Esophagus muscularis mucosa (tissue), 4 donors: ENCODE measurements at places on chromosomes 7 and 10. TPM values are rescaled to one million over a fixed set of nuclear protein-coding genes. Genes with fewer than 3 reads are reported as not detected.
A peak's percentile ranks its signal among the peaks of the same experiment; 100 is the strongest.

CFAP69 gene
- total RNA-seq = 7.1 TPM

ASZ1 gene
- not detected for total RNA-seq

CPED1 gene
- total RNA-seq = 32.8 TPM

VGF gene
- 0.23 TPM for total RNA-seq

UTF1 gene
- not detected for total RNA-seq

RPEL1 gene
- total RNA-seq = not detected

ASAH2 gene
- total RNA-seq = 0.42 TPM

FAM13C gene
- total RNA-seq = 60.0 TPM

KLF14 gene
- total RNA-seq = 0.26 TPM

CLIP2 gene
- 25.5 TPM for total RNA-seq

TMEM229A gene
- total RNA-seq = not detected

ERCC6 gene
- 7.0 TPM for total RNA-seq

GRCh38 chr10:78784546-78784945 is 284.2 kb upstream of the ZMIZ1 start:
- no peaks in the 10 kb centered on the region for H3K27me3 ChIP-seq
- H3K4me3 ChIP-seq = no peak overlapping the region
- no peaks in the 10 kb centered on the region for H3K36me3 ChIP-seq
- peaks cover 7% of the 10 kb centered on the region for H3K4me1 ChIP-seq
- H3K27ac ChIP-seq = no peak overlapping the region

DNA sequence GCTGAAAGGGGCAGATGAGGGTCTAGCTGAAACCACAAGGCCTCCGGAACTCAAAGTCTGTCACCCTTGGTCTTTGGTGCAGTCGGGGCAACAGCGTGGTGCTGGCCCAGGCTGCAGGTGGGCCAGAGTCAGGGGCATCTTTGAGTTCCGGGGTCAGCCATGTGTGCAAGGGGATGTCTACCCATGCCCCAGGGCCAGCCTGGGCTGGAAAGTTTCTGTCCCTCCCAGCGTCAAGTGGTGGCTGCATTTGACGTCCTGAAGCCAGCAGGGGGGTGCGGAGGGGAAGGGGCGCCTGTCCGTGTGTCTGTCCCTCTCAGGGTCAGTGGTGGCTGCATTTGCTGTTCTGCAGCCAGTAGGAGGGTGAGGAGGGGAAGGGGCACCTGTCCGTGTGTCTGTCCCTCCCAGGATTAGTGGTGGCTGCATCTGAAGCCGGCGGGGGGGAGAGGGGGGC is 638 bp downstream of the BRAT1 start:
- DNase-seq = no peak
- H3K27me3 ChIP-seq = no peaks in the 10 kb centered on the region
- H3K36me3 ChIP-seq = peaks cover 3% of the 10 kb centered on the region
- peak overlapping the region; percentile 83 for H3K4me3 ChIP-seq
- peak overlapping the region; percentile 94 for H3K27ac ChIP-seq

- H3K36me3 ChIP-seq = no peaks in the 10 kb centered on the region
- H3K4me3 ChIP-seq = no peak overlapping the region
- no peaks in the 10 kb centered on the region for H3K27me3 ChIP-seq
- H3K4me1 ChIP-seq = peaks cover 8% of the 10 kb centered on the region
- no peak for DNase-seq
- no peak overlapping the region for H3K27ac ChIP-seq
Observed at GRCh38 chr7:137657476-137658189, 189.1 kb downstream of the DGKI start.

- no peak overlapping the region for H3K27ac ChIP-seq
- DNase-seq = no peak
- H3K4me3 ChIP-seq = no peak overlapping the region
Observed at GRCh38 chr10:6445671-6446316, 134.3 kb downstream of the PRKCQ start.

DNA sequence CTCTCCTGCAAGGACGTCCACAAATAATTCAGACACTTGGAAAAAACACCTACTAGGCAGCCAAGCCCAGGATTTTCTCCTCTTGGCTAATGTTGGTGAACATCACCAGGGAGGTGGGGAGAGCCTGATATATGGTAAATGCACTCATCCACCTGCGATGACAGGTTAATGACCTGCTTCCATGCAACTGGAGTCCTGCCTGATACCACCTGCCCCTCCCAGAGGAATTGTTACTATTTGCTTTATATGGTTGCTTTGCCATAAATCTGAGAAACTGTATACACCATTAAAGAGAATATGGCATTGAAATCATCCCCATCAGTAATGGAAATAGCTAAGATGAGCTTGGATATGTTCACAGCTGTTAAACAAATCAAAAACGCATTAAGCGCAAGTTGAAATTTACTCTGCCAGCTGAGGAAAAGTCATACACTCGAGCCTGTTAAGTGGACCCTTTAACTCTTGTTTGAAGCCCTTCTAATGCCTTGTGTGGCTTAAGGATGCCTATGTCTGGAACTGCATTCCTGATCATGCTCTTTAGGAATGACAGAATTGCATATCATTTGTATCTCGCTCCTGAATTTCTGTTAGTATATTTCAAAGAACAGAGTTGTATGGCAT is 208.3 kb downstream of the PRPF18 start:
- H3K27me3 ChIP-seq = no peaks in the 10 kb centered on the region
- peaks cover 17% of the 10 kb centered on the region for H3K4me1 ChIP-seq
- no peak overlapping the region for H3K27ac ChIP-seq
- no peak overlapping the region for H3K4me3 ChIP-seq

- DNase-seq = peak; percentile 24
- H3K27ac ChIP-seq = peak overlapping the region; percentile 8
- no peak overlapping the region for H3K4me3 ChIP-seq
- H3K36me3 ChIP-seq = no peaks in the 10 kb centered on the region
- H3K27me3 ChIP-seq = no peaks in the 10 kb centered on the region
Observed at GRCh38 chr10:91603931-91604331, 28.9 kb downstream of the PPP1R3C start.

DNA sequence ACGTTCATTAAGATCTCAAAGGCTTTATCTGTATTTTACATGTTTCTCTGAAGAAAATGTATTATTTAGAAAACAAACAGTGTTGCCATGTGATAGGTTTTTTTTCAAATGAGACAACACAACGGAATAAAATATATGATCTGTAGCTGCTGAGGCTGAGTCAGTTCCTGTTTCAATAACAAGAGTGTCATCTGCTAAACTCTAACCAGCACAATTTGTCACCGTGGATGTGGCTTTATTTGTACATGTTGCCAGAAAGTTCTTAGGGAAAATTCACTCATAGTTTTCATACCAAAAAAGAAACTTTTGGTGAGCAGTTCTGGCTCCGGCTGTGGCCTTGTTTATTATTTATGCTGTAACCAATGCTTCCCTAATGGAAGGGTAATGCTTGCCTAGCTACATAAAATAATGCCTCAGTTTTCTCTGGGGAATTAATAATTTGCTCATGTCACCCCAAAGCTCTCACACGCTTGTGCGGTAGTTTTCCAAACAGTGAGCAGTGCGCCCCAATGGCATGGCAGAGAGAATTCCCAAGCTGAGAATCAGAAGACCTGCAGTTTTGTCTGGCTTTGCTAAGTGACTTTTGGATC is 20.3 kb upstream of the KLF6 start:
- no peak overlapping the region for H3K4me3 ChIP-seq
- H3K36me3 ChIP-seq = no peaks in the 10 kb centered on the region
- peaks cover 49% of the 10 kb centered on the region for H3K4me1 ChIP-seq
- H3K27ac ChIP-seq = peak overlapping the region; percentile 83
- H3K27me3 ChIP-seq = no peaks in the 10 kb centered on the region
- peak; percentile 72 for DNase-seq

DNA sequence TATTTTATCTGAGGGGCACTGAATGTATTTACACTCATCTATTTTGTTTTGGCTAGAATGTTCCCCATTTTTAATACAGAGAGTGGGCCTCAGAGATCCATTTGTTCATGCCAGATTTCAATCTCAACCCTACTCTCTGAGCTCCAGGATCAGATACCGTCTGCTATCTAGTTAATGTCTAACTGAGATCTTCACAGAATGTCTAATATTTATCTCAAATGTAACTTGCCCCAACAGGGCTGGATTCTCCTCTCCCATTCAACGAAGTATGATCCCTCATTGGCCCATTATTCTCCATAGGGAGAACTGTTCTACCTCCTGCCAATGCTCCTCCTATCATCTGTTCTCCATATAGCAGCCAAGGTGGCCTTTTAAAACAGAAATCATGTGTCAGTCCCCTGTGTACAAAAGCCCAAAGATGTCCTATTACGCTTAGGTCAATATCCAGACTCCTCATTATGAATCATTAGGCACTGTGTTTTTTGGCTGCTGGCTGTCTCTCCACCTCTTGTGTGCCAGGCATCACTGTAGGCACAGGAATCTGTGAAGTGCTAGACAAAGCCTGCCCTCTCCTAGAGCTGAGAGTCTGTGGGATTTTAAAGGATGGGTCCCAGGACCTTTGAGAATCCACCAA is 169.3 kb upstream of the AGK start:
- no peak for DNase-seq
- H3K27me3 ChIP-seq = no peaks in the 10 kb centered on the region
- no peaks in the 10 kb centered on the region for H3K4me1 ChIP-seq

DNA sequence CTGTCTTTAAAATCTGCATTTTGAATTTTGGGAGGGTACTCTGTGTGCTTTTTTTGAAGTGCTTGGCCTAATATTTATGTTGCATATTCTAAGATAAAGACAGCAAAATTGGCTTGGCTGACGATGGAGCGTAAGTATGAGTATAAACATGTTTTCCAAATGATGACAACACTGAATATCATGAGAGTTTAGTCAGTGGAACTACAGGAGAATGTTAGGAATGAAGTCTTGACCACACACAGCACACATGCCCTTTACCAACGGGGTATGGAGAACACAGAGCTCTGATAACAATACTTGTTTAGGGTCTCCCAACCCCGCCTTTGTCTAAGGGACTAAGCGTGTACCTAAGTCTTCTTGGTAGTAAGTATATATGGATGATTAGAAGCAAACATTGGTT is 253.9 kb upstream of the FZD8 start:
- H3K36me3 ChIP-seq = no peaks in the 10 kb centered on the region

DNA sequence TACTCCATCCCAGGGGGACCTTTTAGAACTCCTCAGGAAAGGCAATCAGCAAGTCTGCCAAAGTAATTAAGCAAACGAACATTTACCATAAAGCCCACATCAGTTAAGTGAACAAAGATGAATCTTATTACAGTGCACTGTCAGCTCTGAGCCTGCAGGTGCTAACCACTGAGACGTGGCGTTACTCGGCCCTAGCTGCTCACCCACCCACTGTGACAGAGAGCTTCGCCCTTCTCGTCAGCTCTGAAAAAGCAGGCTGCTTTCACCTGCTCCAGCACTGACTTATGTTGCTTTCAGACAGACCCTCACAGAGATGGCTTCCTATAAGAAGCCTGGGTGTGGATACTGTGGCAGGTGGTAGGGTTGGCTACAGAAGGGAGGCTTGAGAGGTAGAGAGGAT is 57.7 kb upstream of the KCNIP2 start:
- H3K36me3 ChIP-seq = no peaks in the 10 kb centered on the region
- no peak for DNase-seq
- no peaks in the 10 kb centered on the region for H3K27me3 ChIP-seq
- no peak overlapping the region for H3K4me3 ChIP-seq
- peaks cover 10% of the 10 kb centered on the region for H3K4me1 ChIP-seq
- H3K27ac ChIP-seq = no peak overlapping the region

GRCh38 chr7:87628780-87629569 is 777 bp downstream of the RUNDC3B start:
- no peak for DNase-seq
- H3K27ac ChIP-seq = peak overlapping the region; percentile 45
- no peaks in the 10 kb centered on the region for H3K27me3 ChIP-seq
- peak overlapping the region; percentile 70 for H3K4me3 ChIP-seq
- H3K4me1 ChIP-seq = no peaks in the 10 kb centered on the region

DNA sequence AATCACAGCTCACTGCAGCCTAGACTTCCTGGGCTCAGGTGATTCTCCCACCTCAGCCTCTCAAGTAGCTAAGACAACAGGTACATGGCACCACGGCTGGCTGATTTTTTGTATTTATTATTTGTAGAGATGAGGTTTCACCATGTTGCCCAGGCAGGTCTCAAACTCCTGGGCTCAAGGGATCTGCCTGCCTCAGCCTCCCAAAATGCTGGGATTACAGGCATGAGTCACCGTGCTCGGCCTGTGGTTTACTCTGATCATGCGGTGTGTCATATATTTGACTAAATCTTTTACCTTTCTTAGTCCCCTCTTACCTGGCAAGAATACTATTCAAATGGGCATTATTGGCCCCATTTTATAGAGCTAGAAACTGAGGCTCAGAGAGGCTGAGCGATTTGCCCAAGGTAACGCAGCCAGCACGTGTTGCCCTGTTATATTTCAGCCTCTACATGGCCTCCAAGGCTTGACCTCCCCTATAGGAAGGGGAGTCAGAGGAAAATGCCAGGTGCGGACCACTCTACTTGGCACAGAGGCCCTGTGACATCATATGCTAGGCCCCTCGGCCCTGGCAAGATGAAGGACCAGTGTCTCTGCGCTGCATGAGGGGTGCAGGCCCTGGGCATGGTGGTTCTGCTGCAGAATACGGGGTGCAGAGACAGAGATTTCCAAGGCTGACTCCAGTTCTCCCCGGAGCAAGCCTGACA is 8.2 kb downstream of the ZCCHC24 start:
- no peaks in the 10 kb centered on the region for H3K27me3 ChIP-seq
- peaks cover 100% of the 10 kb centered on the region for H3K4me1 ChIP-seq
- no peak for DNase-seq
- H3K36me3 ChIP-seq = no peaks in the 10 kb centered on the region
- peak overlapping the region; percentile 95 for H3K27ac ChIP-seq
- H3K4me3 ChIP-seq = peak overlapping the region; percentile 10

DNA sequence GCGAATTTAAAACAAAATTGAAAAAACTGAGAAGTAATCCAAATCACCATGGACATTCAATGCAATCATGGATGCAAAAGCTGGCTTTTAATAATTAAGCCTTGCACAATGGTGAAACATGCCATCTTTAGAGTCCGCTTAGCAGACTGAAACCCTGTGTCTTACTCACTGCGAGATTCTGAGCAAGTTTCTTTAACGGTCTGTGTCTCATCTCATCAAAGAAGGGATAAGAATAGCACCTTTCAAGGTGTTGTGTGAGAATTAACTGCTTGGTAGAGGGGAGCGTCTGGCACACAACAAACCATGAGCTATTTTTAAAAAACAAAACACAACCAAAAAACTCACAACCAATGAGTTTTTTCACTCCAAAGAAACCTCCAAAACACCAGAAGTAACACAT is 21.4 kb downstream of the ACBD7 start:
- no peak for DNase-seq
- no peaks in the 10 kb centered on the region for H3K36me3 ChIP-seq
- no peaks in the 10 kb centered on the region for H3K4me1 ChIP-seq

GRCh38 chr7:102467581-102468477 is 3.0 kb downstream of the LRWD1 start:
- DNase-seq = no peak
- peaks cover 39% of the 10 kb centered on the region for H3K4me1 ChIP-seq
- H3K27me3 ChIP-seq = no peaks in the 10 kb centered on the region
- H3K4me3 ChIP-seq = no peak overlapping the region
- H3K36me3 ChIP-seq = peaks cover 38% of the 10 kb centered on the region

- no peak overlapping the region for H3K27ac ChIP-seq
- peaks cover 14% of the 10 kb centered on the region for H3K4me1 ChIP-seq
- H3K27me3 ChIP-seq = no peaks in the 10 kb centered on the region
- no peak overlapping the region for H3K4me3 ChIP-seq
Observed at GRCh38 chr10:110002801-110003523, 4.8 kb upstream of the ADD3 start.

GRCh38 chr7:131657881-131658280 is 101.5 kb upstream of the PODXL start:
- H3K27me3 ChIP-seq = peaks cover 3% of the 10 kb centered on the region
- H3K4me1 ChIP-seq = no peaks in the 10 kb centered on the region
- H3K36me3 ChIP-seq = no peaks in the 10 kb centered on the region
- H3K27ac ChIP-seq = peak overlapping the region; percentile 28
- no peak overlapping the region for H3K4me3 ChIP-seq
